Upper lobe of right lung (tissue), 1 donor: ENCODE measurements at places on chromosomes 4 and X.

DNA sequence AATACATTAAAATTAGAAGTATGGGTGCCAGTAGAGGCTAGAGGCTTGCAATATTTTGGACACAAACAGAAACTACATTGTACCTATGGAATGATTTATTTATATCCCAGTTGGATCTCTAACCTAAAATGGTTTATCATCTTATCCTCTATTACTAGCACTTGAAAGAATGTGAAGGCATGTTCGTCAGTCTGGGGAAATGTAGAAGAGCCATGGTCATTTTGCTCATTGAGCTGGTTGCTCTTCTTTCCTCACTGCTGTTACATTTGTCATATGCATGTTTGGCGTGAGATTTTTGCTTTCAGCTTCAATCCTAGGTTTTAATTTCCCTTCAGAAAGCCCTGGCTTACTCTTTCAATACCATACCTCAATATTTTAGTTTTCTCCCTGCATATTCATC, 82.4 kb upstream of the MYOZ2 start:
- DNase-seq: no peak

DNA sequence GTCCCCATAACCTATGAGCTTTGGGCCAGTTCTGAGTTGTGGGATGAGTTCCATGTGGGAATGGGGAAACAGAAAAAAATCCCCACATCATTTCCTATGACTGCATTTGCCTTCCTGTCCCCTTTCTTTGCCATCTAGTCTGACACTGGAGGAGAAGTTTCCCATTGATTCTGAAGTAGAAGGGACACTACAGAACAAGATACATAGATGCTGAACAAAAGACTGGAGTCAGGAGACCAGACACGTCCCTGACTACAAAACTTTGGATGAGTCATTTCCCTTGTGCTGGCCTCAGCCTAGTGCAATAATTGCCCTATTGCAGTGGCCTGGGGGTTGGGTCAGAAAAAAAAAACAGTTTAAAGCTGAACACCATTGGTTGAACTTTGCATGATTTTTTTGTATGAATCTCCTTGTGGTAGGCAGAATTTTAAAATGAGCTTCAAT, 22.1 kb downstream of the BEX3 start:
- DNase-seq: no peak

DNA sequence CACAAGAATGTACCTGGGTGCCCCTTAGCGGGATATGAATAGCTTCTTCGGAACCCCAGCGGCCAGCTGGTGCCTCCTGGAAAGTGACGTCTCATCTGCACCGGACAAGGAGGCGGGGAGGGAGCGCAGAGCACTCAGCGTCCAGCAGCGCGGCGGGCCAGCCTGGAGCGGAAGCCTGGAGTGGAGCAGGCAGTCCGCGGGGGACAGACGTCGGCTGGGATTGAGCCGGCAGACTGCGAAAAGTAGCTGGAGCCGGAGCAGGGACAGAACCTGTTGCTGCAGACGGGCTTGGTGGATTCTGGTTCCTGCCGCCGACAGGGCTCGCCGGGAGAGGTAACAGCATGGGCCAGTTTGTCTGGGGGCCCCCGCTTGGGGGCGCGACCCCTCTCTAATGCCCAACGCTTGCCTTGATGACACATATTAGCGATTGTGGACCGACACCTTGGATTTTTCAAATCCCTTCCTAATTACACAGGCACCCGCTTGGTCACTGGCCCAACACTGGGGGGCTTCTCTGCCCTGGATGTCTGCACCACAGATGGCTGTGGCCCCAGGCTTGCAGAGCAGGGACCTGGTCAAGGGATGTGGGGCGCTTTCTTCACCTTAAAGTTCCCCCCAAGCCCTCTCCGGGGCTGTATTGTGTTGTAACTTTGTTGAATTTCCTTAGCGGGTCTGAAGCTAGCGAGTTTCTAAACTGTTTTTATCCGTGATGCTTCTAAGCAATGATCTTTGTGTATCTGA, at the start of gene NPFFR2:
Gene NPFFR2, plus strand, starts transcription at position 133 of the 741 bp plus-strand sequence. CDS start 96,592 bp downstream, outside the sequence.
- DNase-seq: peak; percentile 77

- DNase-seq: peak; percentile 84
Observed at GRCh38 chr4:184329659-184330400, 112.2 kb upstream of the ENPP6 start.

DNA sequence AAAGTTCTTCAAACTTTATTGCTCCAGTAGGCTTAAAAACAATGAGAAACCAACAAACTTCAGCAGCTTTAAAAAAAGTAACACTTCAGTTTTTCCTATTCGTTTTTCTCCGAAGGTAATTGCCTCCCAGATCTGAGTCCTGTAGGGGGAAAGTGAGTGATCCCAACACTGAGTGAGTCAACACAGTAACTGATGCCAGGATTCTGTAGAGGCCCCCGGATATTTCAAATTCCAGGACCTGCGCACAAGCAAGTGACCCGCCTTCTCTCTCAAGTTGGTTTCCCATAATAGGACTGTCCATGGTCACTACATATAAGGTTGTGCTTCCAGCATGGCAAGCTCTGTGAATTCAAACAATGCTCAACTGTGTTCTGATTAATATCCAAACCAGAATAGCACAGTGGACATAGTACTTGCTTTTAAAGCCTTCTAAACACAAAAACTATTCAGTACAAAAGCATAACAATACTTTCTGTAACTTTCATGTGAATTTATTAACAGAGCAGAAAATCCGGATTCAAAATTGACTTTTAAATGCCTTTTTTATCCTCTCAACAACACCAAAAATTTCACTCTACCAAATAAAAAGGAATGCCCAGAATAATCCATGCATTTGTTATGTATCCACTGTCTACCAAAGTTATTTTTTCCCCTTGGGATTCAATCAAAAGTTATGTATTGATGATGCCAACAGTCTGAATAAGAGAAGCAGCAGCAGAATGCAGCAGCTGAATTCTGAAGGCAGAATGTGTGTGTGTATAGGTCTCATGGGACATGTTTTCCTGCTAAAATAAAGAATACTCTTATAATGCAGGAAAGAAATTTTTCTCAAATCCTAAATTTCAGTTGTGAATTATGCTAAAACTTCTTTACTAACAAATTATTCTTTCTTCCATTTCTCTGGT, at the start of gene DMD:
Gene DMD, minus strand, starts transcription at position 194 of the 905 bp plus-strand sequence. CDS start 237 bp downstream, outside the sequence.
- no peak for DNase-seq

DNA sequence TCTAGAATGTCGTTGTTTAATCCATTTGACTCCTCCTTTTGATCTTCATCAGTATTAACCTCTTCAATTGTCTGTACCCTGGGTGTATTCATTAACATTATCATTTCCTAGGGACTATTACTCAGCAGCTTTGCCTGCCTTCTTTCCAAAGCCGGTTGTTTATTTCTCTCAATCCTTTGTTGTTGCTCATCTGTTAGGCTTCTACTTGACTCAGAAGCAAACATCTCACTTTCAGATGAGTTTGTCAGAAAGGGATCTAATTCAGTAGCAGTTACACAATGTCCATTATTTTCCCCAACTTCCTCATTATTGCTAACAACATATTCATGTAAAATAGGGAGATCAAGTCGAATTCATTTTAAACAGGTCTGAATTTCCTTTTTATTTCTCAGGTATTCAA, 22.1 kb upstream of the HSD17B10 start:
- DNase-seq: no peak

- no peak for DNase-seq
Observed at GRCh38 chr4:168551945-168552695, 55.3 kb downstream of the PALLD start.

- DNase-seq: no peak
Observed at GRCh38 chr4:79528241-79528706, 120.2 kb upstream of the GK2 start.

- DNase-seq: no peak
Observed at GRCh38 chr4:95095348-95095974, 337.7 kb downstream of the BMPR1B start.

- DNase-seq: no peak
Observed at GRCh38 chr4:14863418-14864364, 138.6 kb upstream of the CPEB2 start.

DNA sequence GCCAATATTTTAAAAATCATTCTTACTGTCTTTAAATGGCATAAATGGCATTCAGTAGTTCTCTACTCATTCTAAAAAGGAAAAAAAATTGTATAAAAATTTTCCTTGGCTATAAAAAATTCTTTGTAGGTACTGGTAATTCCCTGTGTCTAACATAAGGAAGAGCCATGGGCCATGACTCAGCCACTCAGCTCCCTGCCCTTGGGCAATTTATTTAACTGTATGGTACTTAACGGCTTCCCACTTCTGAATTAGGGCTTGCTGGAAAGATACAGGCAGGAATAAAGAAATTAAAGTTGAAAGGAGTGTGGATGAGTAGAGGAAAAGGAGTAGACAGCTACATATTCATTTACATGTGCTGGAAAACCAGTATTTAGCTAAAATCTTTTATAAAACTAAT, 30.6 kb downstream of the ABHD18 start:
- DNase-seq: no peak

GRCh38 chrX:120457766-120458180, 11.3 kb downstream of the LAMP2 start:
- DNase-seq: no peak

- DNase-seq: no peak
Observed at GRCh38 chrX:27840881-27841280, 33.1 kb downstream of the MAGEB10 start.
